Mesenteric fat pad (tissue), 1 donor: ENCODE measurements at places on chromosomes 11 and 22.
A peak's percentile ranks its signal among the peaks of the same experiment; 100 is the strongest.

- DNase-seq = no peak
Measured at GRCh38 chr11:131713529-131714134, 343.2 kb downstream of the NTM start.

DNA sequence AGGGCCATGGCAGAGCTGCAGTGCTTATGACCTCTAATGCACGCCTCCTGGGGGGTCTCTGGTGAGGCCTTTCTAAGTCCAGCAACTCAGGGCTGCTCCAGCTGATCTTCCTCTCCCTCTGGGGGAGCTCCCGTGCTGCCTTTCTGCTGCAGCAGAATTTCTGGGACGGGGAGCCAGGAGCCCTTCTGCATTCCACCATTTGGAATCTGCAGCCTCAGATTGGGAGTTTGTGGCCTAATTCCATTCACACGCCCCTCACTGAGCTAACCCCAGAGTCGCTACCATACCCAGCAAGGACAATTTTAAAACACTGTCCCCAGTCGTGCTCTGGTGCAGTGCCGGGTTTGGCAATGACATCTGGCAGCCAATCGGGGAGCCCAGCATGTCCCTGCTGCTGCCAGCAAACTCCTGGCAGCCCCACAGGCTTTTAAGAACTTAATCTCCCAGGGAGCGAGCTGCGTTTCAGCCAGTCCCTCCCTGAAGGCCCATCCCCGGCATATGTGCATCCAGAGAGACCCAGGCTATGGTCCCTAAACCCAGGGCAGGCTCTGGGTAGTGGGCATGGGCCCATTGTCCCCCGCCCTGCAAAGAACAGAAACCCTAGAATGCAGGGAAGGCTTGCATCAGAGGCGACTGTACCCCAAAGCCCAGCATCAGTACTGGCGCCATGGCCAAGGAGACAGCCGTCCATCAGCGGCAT lies 4.7 kb downstream of the SHANK2 start:
- DNase-seq = peak; percentile 65

DNA sequence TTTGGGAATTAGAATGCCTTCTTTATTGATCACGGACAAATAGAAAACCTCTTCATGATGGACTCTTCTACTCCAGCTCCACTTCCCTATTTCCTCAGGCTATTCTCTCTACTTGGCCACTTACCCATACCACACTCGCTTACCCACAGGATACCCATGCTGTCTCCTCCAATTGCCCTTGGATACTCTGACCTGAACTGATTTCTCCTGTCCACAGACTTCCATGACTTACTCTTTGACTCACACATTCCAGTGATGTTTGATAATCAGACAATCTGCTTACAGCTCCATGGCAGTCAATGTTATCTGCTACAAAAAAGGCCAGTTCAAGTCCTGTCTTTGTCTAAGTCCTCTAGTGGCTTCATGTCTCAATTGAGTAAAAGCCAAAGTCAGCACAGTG lies 292.0 kb upstream of the CTSC start:
- no peak for DNase-seq

- no peak for DNase-seq
Measured at GRCh38 chr22:31039393-31039792, 41.7 kb upstream of the SMTN start.

- DNase-seq = peak; percentile 79
Measured at GRCh38 chr11:72238492-72239312, 5.3 kb downstream of the PHOX2A start.

GRCh38 chr11:95976550-95976949 lies 52.6 kb upstream of the MTMR2 start:
- no peak for DNase-seq

- no peak for DNase-seq
Measured at GRCh38 chr11:118856314-118856713, 27.4 kb upstream of the CXCR5 start.

DNA sequence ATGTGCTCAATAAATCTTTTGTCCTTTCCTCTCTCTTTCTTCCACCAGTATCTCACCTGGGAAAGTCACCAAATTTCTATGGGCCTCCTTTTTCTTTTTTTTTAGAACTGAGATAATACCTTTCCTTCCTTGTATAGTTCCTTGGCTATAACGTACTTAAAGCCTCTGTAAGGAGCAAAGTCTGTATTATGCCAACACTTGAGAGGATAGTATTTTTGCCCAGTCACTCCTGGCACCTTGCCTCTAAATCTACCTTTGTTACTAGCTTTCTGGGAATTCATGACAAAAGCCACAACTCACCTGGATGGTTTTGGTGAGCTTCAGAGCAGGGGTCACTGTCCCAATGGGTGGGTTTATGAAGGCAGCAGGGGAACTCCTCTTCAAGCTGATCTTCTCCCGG lies 12.2 kb downstream of the POLDIP3 start:
- DNase-seq = no peak

DNA sequence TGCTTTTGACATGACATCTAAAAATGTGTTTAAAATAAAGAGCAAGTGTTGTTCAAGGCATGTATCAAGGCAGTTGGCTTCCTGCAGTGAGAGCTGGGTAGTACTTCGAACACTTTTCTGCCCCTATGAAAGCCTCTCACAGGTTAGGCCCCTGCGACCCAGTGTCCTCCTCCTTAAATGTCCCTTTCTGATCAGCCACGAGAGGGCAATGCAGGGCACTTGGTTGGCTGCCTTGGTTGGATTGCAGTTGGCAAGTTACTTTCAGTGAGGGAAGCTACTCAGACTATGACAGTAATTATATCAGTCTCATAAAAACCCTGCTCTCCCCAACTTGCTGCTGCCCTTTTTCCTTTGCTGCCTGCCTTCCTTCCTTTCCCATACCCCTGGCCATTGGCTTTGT lies 743.8 kb downstream of the NTM start:
- no peak for DNase-seq

GRCh38 chr22:50246242-50247175 lies 1.7 kb upstream of the TUBGCP6 start:
- DNase-seq = no peak

- peak; percentile 26 for DNase-seq
Measured at GRCh38 chr22:37169406-37169805, 18.6 kb downstream of the C1QTNF6 start.

DNA sequence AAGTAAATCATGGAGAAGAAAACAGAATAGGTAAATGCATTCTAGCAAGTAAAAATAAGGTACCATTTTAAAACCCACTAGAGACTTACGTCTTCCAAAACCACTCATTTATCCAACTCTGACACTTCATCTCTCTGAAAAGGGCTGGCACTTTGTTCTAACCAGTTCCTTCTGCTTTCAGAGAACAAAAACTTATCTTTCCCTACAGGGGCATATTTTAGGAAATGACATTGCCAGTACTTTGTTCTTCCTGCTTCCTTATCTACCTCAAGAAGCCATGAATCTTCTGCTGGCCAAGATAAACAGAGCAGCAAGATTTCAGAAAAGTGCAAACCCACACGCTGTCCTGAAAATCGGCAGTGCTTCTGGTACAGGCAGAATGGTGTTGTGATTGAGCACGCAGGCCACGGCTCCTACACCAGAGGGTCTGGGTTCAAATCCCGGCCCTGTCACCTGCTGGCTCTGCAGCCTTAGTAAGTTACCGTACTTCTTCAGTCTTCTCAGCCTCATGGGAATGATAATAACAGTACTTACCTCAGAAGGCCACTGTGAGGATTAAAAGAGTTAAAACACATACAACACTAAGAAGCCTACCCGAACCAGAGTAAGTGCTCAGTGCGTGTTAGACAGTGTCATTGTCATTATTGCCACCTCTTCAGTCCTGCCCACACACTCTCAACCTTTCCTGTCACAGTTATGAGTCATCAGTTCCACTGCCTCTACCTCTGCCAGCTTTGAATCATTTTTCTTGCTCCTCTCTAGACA lies 11.0 kb downstream of the MPZL3 start:
- DNase-seq = no peak

GRCh38 chr11:15985127-15985859 lies 371.1 kb downstream of the SOX6 start:
- DNase-seq = no peak

GRCh38 chr11:127034973-127035372 lies 34.4 kb upstream of the KIRREL3 start:
- no peak for DNase-seq
